ENCODE measurements at places on chromosomes 6 and 20. TPM values are rescaled to one million over a fixed set of nuclear protein-coding genes. Genes with fewer than 3 reads are reported as not detected.
A peak's percentile ranks its signal among the peaks of the same experiment; 100 is the strongest.

The LRRC73 gene
- total RNA-seq, result 0.37 TPM

DNA sequence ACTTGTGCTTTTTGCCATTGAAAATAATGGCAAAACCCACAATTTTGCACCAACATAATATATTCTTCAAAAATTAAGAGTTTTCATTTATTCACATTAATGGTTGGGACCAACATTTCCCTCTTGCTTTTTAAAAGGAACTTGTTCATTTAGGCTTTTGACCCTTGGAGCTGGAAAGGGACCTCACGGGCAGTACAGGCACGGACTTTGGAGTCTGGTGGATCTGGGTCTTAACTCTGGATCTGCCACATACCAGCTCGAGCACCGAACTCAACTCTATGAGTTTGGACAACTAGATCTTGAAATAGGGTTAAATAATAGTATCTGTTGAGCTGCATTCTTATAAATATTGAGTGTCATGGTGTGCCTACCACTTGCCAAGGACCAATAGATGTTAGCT is 37.2 kb downstream of the AFDN start:
- DNase-seq, result no peak
- H3K36me3 ChIP-seq, result peaks cover 4% of the 10 kb centered on the region
- H3K27ac ChIP-seq, result no peak overlapping the region
- no peak overlapping the region for H3K4me3 ChIP-seq

The ULBP3 gene
- 1.6 TPM for total RNA-seq

GRCh38 chr6:73325656-73326055 is 28.4 kb downstream of the DPPA5 start:
- H3K4me1 ChIP-seq, result peaks cover 3% of the 10 kb centered on the region
- H3K27ac ChIP-seq, result no peak overlapping the region
- no peak for DNase-seq
- peaks cover 24% of the 10 kb centered on the region for H3K27me3 ChIP-seq
- H3K4me3 ChIP-seq, result no peak overlapping the region

GRCh38 chr6:163281634-163282033 is 132.9 kb upstream of the QKI start:
- H3K4me1 ChIP-seq, result peaks cover under 1% of the 10 kb centered on the region
- no peak overlapping the region for H3K4me3 ChIP-seq
- no peak for DNase-seq

- no peaks in the 10 kb centered on the region for H3K4me1 ChIP-seq
- H3K27me3 ChIP-seq, result peaks cover 34% of the 10 kb centered on the region
- no peak overlapping the region for H3K4me3 ChIP-seq
- H3K36me3 ChIP-seq, result no peaks in the 10 kb centered on the region
- no peak overlapping the region for H3K27ac ChIP-seq
Observed at GRCh38 chr20:17438436-17439039, 92.6 kb downstream of the BFSP1 start.

DNA sequence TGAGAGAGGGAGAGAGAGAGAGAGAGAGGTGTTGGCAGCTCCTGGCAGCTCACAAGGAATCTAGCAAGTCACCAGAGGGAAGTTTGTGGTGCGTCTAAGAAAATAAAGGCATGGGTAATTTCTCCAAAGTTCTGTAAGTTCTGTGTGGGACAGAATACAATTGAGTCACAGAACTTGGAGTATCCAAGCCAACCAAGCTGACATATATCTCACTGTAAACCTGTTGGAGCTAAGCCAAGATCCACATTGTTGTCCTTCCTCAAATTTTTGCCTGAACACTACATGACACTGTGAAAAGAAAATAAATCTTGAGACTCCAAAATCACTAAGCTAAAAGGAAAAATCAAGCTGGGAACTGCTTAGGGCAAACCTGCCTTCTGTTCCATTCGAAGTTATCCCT is 436.7 kb downstream of the MEI4 start:
- no peaks in the 10 kb centered on the region for H3K4me1 ChIP-seq
- H3K27ac ChIP-seq, result no peak overlapping the region
- DNase-seq, result no peak
- no peak overlapping the region for H3K4me3 ChIP-seq

- peaks cover 12% of the 10 kb centered on the region for H3K36me3 ChIP-seq
- H3K27ac ChIP-seq, result no peak overlapping the region
- peaks cover 18% of the 10 kb centered on the region for H3K4me1 ChIP-seq
Observed at GRCh38 chr6:136624347-136624746, 74.1 kb upstream of the MAP7 start.

The XKR7 gene
- total RNA-seq, result not detected

DNA sequence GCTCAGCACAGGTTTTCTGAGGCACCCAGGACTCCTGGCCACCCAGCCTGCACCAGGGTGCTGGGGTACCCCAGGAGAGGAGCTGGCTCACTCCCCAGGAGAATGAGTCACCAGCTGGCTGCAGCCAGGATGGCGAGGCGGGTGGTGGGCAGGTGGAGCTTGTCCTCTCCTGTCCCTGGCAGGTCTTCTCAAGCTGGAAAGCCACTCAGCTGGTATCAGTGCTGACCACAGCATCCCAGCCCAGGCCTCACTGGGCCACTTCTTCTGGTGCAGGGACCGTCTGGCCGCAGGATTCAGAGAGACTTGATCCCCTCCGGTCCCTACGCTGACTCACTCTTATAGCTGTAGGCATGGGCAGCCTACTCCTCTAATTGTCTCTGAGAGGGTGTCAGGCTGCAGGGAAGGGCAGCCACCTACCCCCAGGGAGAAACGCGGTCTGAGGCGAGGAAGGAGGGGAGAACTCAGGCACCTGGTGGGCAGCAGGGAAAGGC is 22.2 kb downstream of the TFEB start:
- H3K36me3 ChIP-seq, result peaks cover 2% of the 10 kb centered on the region
- H3K4me3 ChIP-seq, result no peak overlapping the region
- H3K4me1 ChIP-seq, result peaks cover 27% of the 10 kb centered on the region
- DNase-seq, result no peak
- H3K27me3 ChIP-seq, result no peaks in the 10 kb centered on the region

DNA sequence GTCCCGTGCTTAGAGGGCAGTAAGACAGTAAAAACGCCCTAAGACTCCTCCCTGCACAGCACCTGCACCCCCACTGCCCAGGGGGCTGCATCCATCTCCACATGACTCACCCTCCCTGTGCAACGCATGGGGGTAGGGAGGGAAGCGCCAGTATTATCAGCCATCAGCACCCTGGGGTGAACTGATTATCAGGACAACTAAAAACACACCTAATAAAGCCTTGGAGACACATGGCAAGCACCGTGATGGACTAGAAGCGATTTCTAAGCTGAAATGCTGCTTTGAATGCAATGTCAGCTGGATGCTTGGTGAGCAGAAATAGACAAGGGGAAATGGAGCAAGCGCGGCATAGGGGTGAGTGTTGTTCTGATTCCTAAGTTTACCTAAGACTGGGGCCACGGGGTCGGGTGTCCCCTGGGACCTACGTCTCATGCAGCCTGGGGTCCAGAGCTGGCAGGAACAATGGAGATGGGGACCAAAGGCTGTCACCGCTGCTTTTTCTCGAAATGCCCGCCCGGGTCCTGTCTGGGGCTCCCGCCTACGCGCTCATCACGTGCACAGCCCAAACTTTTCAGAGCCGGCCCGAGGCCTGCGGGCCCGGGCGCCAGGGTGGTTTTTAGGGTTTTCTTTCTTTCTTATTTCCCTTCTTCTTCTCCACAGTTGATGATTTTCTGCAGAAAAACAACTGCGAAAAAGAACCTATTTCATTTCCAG is 702 bp upstream of the TNFAIP3 start:
- peaks cover 4% of the 10 kb centered on the region for H3K27me3 ChIP-seq
- DNase-seq, result no peak
- H3K4me3 ChIP-seq, result peak overlapping the region; percentile 88
- H3K4me1 ChIP-seq, result peaks cover 42% of the 10 kb centered on the region
- peak overlapping the region; percentile 96 for H3K27ac ChIP-seq
- H3K36me3 ChIP-seq, result peaks cover 16% of the 10 kb centered on the region

- H3K27ac ChIP-seq, result peak overlapping the region; percentile 24
- H3K36me3 ChIP-seq, result no peaks in the 10 kb centered on the region
- DNase-seq, result no peak
- no peaks in the 10 kb centered on the region for H3K27me3 ChIP-seq
Observed at GRCh38 chr20:53352727-53353440, 240.8 kb downstream of the ZNF217 start.

GRCh38 chr6:143844006-143844405 is 868 bp downstream of the LTV1 start:
- peaks cover 24% of the 10 kb centered on the region for H3K4me1 ChIP-seq
- H3K36me3 ChIP-seq, result peaks cover 5% of the 10 kb centered on the region
- no peaks in the 10 kb centered on the region for H3K27me3 ChIP-seq
- no peak for DNase-seq
- H3K27ac ChIP-seq, result peak overlapping the region; percentile 97
- peak overlapping the region; percentile 91 for H3K4me3 ChIP-seq

The LGSN gene
- total RNA-seq, result not detected

GRCh38 chr6:37473364-37474095 is 26.2 kb downstream of the CCDC167 start:
- peaks cover 18% of the 10 kb centered on the region for H3K4me1 ChIP-seq
- peak overlapping the region; percentile 29 for H3K27ac ChIP-seq
- no peak for DNase-seq
- no peaks in the 10 kb centered on the region for H3K27me3 ChIP-seq
- H3K4me3 ChIP-seq, result no peak overlapping the region
- peaks cover 17% of the 10 kb centered on the region for H3K36me3 ChIP-seq

DNA sequence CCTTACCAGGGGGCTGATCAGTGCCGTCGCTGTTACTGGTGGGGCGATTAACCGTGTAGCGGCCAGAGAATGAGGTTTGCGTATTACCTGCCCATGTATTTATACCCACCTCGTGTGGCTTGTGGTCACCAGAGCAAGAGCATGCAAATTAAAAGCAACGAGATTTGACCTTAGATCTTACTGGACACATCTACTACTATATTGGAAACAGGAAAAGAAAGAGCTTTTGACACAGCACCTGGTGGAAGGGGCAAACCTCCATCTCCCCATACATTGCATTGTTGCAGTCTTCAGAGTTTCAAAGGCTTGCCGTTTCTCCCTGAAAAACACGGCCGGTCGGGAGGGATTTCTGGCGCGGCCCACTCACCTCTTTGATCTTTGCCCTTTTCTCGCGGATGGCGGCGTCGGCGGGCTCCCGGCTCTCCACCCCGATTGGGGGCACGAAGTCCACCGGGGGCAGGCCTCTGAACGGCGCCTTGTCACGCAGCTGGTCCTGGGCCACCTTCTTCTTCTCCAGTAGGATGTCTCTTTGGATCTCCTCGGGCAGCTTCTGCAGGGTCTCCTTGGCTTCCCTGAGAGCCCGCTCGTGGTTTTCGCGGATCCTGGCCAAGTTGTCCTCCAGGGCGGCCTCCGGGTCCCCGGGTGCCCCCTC is 1.3 kb downstream of the MAN1A1 start:
- peak overlapping the region; percentile 95 for H3K4me3 ChIP-seq
- H3K27ac ChIP-seq, result peak overlapping the region; percentile 91
- no peaks in the 10 kb centered on the region for H3K36me3 ChIP-seq
- peaks cover 28% of the 10 kb centered on the region for H3K4me1 ChIP-seq

DNA sequence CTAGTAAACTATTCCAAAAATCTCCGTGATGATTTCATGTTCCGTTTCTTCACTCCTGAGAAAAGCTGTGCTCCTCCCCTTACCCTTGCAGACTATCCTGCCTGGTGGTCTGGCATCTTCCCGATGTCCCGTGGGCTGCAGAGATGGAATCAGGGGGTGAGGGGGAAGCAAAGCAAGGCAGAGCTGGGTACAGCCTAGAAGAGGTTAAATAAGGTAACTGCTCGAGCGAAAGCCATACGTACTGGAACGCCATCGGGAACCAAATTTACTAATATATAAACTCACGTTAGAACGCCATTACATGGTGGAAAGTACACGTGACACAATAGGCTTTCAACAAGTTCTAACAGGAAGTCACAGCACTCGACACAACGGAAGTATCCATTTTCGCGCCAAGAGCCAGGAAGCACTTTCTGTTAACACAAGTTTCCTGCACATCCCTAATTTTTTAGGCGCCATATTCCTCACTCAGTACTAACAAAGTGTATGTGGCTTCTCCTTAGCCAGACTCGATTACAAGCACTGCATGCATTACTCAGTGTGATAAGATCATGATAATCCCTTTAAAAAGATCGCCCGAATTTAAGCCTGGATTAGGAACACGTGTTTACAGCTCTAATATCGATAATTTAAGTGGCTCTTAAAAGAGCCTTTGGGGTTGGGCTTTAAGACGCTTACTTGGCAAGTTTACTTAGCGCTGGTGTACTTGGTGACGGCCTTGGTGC is 101.6 kb upstream of the PRSS16 start:
- H3K4me3 ChIP-seq, result no peak overlapping the region
- no peaks in the 10 kb centered on the region for H3K27me3 ChIP-seq
- peaks cover 11% of the 10 kb centered on the region for H3K4me1 ChIP-seq
- H3K27ac ChIP-seq, result no peak overlapping the region

GRCh38 chr6:89826029-89826528 is 3.6 kb upstream of the CASP8AP2 start:
- no peak for DNase-seq
- no peak overlapping the region for H3K4me3 ChIP-seq
- H3K27ac ChIP-seq, result no peak overlapping the region
- peaks cover 3% of the 10 kb centered on the region for H3K36me3 ChIP-seq

The CFB gene
- total RNA-seq, result not detected

- peaks cover 8% of the 10 kb centered on the region for H3K36me3 ChIP-seq
- no peaks in the 10 kb centered on the region for H3K27me3 ChIP-seq
- H3K27ac ChIP-seq, result peak overlapping the region; percentile 85
- H3K4me3 ChIP-seq, result no peak overlapping the region
Observed at GRCh38 chr6:31725502-31726350, 2.6 kb downstream of the MPIG6B start.

DNA sequence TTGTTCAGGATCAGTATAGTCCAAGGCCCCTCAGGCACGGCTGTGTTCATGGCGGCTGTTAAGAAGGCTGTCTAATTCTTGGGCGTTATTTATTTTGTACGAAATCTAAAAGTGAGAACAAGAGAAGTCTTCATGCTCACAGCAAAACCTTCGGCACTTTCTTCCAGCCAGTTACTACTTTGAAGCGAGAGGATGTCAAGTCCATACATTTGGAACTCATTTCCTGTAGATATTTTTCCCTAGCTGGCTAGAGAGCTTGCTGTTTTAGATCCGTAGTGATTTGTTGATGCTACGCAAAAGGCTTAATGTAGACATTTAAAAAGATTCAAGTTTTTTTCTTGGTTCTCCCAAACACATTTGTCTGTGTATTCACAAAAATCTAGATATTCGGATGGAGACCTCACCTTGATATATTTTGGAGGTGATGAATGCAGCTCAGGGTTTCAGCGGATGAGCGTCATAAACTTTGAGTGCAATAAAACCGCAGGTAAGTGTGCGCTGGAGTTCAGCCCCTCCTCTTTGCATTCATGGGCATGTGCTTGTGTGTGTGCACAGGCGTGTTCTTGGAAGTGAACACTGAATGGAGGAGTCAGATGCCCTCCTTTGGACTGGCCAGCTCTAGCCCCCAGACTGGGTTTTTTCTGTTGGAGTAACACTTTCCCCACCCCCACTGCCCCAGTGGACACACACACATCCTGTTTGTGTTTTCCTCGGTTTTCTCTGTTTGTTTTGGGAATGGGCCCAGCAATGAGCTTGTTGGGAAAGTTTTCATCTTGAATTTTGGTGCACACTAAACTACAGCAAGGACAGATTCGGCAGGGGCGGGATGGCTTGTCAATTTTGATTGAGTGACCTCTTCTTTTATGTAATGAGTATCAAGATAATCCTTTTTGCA is 65.4 kb downstream of the IGF2R start:
- no peak overlapping the region for H3K4me3 ChIP-seq
- H3K27me3 ChIP-seq, result no peaks in the 10 kb centered on the region
- no peak overlapping the region for H3K27ac ChIP-seq
- H3K4me1 ChIP-seq, result peaks cover 18% of the 10 kb centered on the region

The TPD52L1 gene
- total RNA-seq, result not detected
